Astrocyte of the spinal cord (primary cell): ENCODE measurements at places on chromosomes 16 and 17.

- DNase-seq, result peak; percentile 14
Measured at GRCh38 chr17:41211845-41212466, 14.5 kb upstream of the KRTAP9-2 start.

DNA sequence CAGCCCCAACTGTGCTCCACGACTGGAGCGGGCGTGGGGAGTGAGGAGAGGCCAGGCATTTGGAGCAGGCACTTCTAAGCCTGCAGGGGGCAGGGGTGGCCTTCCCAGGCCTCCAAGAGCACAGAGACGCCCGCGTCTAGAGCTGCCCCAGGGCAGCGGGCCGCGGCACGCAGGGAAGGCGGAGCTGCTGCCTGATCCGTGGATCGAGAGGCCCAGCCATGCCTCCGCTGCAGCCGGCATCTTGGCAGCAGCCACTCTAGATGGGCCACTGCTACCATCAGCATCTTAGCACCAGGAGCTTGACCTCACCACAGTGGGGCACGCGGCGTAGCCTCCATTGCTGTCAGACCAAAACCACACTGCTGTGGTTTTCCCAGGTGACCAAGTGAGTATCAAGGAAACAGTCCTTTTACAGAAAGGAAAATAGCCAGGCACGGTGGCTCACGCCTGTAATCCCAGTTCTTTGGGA lies 20.4 kb upstream of the WDR45B start:
- DNase-seq, result peak; percentile 38

DNA sequence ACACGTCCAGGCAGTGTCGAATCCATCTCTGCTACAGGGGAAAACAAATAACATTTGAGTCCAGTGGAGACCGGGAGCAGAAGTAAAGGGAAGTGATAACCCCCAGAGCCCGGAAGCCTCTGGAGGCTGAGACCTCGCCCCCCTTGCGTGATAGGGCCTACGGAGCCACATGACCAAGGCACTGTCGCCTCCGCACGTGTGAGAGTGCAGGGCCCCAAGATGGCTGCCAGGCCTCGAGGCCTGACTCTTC lies 7.2 kb upstream of the CD68 start:
- no peak for DNase-seq

DNA sequence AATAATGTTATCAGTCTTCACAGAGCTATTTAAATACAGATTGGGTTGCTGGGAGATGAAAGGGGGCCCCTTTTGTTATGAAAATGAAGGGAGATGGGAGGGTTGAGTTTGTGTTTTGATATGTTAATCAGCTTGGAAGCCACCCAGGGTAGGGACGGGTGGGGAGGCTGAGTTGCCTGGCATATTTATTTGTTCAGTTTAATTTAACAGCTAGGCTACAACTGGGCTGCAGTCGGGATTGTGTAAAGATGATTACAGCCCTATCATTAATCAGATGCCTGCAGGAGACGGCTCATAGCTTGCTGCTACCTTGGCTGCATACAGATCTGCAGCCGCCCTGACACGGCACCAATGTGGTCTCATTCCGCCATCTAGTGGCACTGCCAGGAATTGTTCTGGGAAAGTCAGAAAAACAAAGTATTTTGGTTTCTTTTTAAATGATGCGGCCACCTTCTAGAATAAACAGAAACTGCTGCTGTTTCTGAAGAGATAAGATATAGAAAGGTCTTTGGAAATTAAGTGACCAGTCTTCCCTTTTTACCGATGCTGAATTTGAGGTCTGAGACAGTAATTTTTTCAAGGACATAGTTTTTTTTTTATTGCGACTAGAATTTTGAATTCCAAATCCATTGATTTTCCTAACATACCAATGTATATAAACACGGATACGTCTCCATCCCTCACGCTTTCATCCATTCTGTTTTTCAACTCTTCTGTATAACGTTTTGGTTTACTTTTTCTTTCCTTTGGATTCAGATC lies 458.0 kb upstream of the ASIC2 start:
- peak; percentile 57 for DNase-seq

DNA sequence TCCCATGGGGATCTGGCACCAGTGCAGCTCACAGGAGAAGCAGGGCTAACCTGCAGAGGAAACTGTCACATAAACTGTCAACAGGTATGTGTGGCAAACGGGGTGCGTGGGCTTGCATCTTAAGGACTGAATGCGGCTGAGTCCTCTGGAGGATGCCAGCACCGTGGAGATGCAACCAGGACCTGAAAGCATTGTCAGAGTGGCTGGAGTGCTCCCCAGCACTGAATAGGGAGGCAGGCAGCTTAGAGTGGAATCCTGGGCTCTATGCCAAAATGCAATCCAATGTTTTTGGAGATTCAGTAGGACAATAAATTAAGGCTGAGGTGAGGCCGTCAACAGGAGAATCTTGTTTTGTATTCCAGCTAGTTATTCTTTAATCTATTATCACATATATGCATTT lies 21.3 kb upstream of the SALL1 start:
- DNase-seq, result no peak

- DNase-seq, result no peak
Measured at GRCh38 chr17:48352630-48353029, 77.4 kb downstream of the SKAP1 start.

DNA sequence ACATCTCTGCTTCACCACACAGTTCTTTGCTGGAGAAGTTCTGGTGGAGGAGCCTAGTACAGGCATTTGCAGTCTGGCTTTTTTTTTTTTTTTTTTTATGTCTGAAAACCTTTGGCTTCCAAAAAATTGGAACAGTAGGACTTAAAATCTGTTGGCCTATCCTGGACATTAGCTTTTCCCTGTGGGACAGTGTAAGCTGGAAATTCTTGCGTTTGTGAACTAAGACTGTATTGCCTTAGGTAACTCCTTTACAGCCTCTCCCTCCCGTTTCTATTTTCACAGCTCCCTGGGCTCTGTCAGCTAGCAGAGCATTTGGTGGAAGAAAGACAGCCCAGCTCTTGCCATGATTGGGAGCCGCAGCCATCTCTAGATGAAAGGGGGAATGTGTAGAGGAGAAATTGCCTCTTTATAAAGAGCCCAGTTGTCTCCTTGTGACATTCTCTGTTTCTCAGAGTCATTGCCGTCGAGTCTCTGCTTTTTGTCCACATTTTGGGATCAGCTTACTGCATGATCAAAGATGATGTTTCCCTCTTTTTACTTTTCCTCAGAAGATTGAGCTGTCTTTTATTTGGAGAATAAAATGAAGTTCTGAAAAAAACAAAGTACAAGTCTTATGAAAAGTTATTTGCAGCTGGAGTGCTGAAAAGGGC lies 227.5 kb downstream of the SPECC1 start:
- no peak for DNase-seq

DNA sequence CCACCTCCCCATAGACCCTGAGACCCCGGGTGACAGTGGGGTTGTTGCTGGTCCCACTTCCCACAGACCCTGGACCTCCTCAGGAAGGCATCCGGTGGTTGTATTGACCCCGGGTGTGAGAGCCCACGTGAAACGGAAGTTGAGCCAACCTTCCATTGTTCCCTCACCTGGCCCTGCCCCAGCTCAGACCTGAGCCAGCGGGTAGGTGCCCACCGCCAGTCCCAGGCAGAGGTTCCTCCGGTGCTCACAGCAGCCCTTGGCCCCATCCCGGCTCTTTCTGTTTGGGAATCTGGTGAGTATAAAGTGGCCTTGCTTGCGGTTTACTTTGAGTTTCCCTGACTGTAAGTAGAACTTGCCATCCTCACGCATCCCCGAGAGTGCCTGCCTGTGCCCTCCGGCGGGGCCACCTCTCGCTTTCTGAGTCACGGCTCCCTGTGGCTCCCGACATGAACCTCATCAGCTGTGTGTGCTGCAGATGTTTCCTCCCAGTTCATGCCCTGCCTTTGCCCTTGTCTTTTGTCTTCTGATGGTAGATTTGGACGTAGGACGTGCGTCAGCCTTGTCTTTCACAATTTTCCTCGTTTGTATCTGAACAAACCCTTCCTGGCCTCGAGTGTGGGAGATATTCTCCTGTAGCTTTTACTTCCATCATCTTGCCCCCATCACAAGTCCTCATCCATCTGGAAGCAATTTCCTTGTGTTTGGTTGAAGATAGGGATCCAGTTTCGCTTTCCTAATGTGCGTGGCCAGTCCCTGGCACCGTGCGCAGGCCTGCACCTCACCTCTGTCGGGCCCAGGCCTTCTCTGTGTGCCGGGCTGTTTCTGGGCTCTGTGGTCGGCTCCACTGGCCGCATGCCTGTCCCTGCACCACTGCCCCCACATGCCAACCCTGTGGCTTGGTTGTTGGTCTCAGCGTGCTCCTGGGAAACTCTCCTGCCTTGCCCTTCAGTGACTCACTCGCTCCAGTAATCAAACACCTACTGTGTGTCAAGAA lies 76.0 kb downstream of the METRNL start:
- DNase-seq, result peak; percentile 76

GRCh38 chr17:81599719-81600486 lies 37.0 kb downstream of the NPLOC4 start:
- peak; percentile 26 for DNase-seq

DNA sequence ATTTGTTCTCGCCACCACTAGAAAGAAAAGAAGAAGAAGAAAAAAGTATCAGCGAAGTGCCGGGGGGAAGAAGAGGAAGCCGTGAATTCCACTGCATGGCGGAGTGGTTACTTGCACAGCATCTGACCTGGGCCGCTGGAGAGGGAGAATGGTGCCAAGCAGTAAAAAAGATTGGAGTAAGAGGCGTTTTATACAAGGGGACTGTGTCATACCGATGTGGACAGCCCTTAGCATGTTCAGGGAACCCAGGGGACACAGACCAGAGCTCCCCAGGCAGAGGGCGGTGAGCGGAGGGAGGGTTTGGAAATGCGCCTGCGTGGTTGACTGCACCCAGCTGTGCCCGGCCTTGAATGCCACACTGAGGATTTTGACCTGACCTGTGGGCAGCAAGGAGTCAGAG lies 52.8 kb downstream of the PLXDC1 start:
- DNase-seq, result no peak

GRCh38 chr16:84942786-84943185 lies 68.5 kb downstream of the ZDHHC7 start:
- DNase-seq, result no peak

DNA sequence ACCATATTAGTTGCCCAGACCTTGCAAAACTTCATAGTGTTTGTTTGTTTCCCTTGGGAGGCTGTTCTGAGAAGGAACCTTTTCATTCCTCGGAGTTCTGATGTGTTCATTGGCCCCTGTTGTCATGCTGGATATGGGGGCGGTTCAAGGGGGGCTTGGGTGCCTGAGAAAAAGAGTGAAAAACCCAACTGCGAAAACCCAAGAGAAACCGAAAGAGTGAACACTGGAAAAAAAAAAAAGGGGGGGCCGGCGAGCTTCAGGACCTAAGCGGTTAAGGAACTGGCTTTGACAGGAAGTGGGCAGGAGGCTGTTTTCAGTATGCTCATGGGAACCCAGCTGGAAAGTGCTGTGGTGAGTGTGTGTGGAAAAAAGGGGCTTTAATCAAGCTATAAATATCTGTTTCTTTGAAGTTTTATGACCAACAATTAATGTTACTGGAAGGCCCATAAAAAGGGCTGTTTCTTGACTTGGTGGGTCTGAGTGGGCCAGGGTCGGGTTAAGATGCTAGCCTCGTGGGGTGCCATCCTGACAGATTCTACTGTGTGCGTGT lies 510.7 kb downstream of the MAF start:
- DNase-seq, result no peak

DNA sequence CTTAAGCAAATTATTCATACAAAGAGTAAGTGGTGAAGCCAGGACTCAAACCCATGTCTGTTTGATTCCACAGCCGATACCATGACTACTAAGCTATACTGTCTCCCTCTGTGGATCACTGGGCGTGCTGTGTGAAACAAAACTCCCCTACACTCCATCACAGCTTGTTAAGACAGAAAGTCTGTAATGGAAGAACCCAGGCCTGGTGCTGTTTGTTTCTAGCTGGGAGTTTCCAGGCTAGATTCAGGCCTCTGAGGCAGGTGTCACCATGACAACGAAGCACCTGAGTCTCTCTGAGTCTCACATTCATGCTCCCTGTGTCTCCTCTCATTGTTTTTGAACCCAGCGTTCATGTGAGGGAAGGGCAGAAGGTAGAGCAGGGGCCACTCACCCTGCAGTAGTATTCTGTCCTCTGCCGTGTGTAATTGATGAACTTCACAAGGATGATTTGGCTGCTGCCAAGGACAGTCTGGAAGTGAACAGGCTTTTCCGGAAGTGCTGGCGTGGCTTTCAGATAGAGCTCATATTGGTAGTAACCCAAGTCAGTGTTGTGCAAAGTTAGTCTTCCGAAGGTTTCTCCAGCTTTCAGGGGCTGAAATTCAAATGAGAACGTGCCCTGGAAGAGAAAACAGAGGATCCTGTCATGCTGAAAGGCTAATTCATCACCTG lies 8.6 kb upstream of the VAC14 start:
- no peak for DNase-seq

- no peak for DNase-seq
Measured at GRCh38 chr17:72284806-72285205, 164.0 kb downstream of the SOX9 start.

DNA sequence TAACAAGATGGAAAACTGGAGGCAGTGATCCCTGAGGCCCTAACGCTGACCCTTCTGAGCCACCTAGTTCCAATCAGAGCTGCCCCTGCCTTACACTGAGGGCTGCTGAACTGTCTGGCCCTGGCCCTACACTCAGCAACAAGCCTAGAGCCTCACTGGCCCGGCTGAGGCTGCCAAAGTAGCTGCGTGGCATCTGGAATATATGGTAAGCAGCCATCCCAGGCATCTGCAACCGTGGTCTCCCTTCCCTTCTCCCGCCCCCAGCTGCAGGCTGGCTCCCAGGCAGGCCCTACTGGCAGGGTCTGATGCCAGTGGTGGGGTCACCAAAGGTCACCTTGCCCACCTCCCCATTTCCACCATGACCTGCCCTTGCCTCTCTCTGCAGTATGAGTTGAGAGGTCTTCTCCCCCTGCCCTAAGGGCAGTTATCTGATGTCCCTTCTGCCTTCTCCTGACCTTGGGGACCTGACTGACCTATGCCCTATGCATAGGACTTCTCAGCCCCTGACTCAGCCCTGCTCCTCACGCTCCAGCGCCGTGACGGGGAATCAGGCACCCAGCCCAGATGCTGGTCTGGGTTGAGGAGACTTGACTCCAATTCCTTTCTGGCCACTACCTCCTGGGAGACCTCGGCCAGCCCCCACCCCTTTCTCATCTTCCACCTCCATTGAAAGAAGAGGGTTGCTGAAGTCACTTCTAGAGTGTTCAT lies 45.3 kb downstream of the CPNE2 start:
- no peak for DNase-seq

- DNase-seq, result no peak
Measured at GRCh38 chr16:59558679-59559078, 824.6 kb upstream of the GOT2 start.

DNA sequence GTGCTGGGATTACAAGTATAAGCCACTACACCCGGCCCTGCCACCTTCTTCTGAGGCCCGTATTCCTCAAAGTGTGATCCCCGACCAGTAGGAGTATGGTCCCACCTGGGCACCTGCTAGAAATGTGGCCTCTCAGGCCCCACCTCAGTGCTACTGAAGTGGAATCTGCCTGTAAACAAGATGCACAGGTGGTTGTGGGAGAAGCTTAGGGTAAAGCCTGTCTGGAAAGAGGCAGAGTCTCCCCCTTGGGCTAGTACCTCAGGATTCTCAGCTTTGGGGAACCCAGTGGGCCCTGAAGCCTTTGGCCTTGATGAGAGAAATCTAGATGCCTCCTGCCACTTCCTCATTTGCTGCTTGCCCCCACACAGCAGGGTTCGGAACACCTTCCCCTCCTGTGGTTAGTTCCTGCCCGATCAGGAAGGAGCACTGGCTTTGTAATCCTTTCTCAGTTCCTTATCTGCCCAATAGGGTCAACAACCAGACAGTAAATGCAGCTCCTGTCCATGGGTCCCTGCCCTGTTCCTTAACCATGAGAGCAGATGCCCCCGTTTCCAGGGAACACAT lies 25.2 kb downstream of the TK2 start:
- no peak for DNase-seq

- DNase-seq, result peak; percentile 82
Measured at GRCh38 chr17:40251576-40251975, 32.5 kb downstream of the WIPF2 start.

GRCh38 chr16:81639348-81639747 lies 139.7 kb upstream of the PLCG2 start:
- DNase-seq, result no peak
